Progenitor cell of endocrine pancreas (in vitro differentiated cells): ENCODE measurements at places on chromosomes 2 and 18. TPM values are rescaled to one million over a fixed set of nuclear protein-coding genes. Genes with fewer than 3 reads are reported as not detected.

- DNase-seq, result no peak
- no peaks in the 10 kb centered on the region for H3K27me3 ChIP-seq
- H3K36me3 ChIP-seq, result peaks cover 7% of the 10 kb centered on the region
- no peak overlapping the region for H3K27ac ChIP-seq
- H3K4me3 ChIP-seq, result no peak overlapping the region
Observed at GRCh38 chr18:36733150-36733549, 95.7 kb downstream of the TPGS2 start.

DNA sequence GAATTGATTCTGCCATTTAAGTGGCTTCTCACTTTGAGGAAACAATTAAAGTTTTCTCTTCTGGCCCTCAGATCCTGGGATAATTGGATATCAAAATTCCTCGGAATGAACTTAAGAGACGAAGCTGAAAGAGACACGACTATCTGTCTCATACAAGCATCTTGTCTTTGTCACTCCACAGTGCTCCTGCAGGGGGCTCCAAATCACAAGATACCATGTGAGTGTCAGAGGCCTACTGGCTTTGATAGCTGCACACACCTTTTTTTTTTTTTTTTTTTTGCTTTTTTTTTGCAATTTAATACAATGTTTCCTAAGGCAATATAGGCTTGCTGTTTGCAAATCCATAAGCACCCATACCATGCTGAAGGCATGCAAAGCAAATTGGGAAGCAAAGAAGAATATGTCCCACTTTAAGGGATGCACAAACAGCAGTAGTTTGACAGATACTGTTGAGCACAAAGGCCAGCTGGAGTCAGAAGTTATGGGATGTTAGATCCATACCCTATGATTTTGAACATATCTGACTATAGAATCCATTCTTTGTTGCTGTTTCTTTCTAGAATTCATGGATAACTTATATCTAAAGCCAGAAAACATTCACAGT is 109.0 kb upstream of the CBLN2 start:
- H3K4me3 ChIP-seq, result no peak overlapping the region
- H3K27ac ChIP-seq, result no peak overlapping the region
- H3K27me3 ChIP-seq, result peaks cover 57% of the 10 kb centered on the region
- H3K36me3 ChIP-seq, result no peaks in the 10 kb centered on the region
- H3K4me1 ChIP-seq, result no peaks in the 10 kb centered on the region
- peak; percentile 46 for DNase-seq

GRCh38 chr2:175442441-175442840 is 260.9 kb upstream of the ATP5MC3 start:
- H3K4me1 ChIP-seq, result peaks cover 6% of the 10 kb centered on the region
- peaks cover 16% of the 10 kb centered on the region for H3K27me3 ChIP-seq
- no peak overlapping the region for H3K4me3 ChIP-seq
- H3K36me3 ChIP-seq, result no peaks in the 10 kb centered on the region

DNA sequence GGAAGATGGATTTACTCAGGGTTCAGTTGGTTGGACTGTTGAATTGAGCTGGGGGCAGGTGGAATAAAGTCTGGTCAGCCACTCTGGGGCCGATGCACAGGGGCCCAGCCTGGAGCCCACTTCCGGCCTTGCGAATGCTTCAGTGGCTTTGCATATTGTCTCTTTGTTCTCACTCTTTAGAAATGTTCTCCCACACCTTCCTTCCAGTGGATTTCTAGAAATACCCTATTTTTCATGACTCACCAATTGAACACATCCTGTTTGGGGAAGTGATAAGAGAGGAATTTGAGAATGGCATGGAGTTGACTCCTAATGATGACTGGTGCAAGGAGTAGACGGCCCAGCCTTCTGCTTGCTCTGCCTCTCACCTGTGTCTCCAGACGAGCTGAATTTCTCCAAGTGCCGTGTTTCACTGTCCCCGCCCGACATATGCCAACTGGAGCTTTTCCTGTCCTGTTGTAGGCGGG is 28.1 kb downstream of the ASAP2 start:
- DNase-seq, result no peak
- no peaks in the 10 kb centered on the region for H3K27me3 ChIP-seq
- peaks cover 1% of the 10 kb centered on the region for H3K36me3 ChIP-seq
- no peak overlapping the region for H3K4me3 ChIP-seq

DNA sequence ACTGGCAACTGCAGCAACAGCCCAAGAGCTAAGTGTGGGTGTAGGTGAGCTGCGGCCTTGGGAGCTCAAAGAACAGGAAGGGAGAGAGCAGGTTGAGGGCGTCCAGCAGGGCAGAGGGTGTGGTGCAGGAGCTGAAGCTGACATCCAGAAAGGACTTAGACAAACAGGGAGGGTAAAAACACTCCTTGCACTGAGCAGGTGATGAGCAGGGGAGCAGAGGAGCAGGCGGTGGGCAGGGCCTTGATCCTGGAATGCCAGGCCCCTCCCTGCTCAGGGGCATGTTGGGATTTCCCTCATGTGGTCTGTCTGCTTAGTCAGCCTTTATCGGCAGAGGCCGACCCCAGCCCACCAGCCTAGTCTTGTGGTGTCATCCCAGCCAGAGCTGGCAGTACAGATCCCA is 63.6 kb downstream of the VSNL1 start:
- peaks cover 8% of the 10 kb centered on the region for H3K27me3 ChIP-seq
- no peak overlapping the region for H3K27ac ChIP-seq
- no peak for DNase-seq
- no peaks in the 10 kb centered on the region for H3K36me3 ChIP-seq
- no peaks in the 10 kb centered on the region for H3K4me1 ChIP-seq

DNA sequence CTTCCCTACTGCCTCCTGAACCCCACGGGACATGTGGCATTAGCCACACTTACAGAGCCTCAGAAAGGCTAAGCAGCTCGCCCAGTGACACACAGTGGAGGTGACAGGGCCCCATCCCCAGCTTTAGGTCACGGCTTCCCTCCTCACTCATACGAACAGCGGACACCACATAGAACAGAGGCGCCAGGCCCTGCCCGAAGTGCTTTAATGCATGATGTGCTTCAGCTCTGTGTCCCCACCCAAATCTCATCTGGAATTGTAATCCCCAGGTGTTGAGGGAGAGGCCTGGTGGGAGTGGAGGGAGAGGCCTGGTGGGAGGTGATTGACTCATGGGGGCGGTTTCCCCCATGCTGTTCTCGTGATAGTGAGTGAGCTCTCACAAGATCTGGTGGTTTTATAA is 135.3 kb downstream of the PTGR3 start:
- no peaks in the 10 kb centered on the region for H3K36me3 ChIP-seq
- H3K27ac ChIP-seq, result no peak overlapping the region
- no peak overlapping the region for H3K4me3 ChIP-seq
- H3K4me1 ChIP-seq, result peaks cover 15% of the 10 kb centered on the region
- DNase-seq, result no peak

DNA sequence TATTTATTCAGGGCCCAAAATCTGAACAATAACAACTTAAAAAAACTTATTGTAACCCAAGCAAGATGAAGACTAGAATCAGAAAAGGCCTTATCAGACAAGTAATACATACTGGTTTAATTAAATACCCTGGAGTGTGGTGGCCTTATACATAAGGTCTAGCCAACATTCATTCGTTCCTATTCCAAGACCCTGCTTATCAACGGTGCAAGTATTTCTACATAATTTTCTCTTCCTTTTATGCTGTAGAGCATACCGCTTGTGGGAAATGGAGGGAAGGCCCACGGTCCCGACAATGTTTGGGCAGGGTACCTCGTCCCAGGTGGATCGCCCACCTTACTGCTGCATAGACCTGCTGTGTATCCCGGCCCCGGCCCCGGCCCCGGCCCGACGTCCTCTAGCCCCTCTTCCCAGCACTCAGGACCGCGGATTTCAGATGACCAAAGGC is 708 bp downstream of the ZNF24 start:
- H3K36me3 ChIP-seq, result peaks cover 14% of the 10 kb centered on the region
- H3K27me3 ChIP-seq, result no peaks in the 10 kb centered on the region
- DNase-seq, result no peak
- H3K4me3 ChIP-seq, result peak overlapping the region; percentile 99

ARHGEF4 gene
- 5.6 and 6.5 TPM in 2 replicates for total RNA-seq

PXDN gene
- total RNA-seq, result 242 and 256 TPM in 2 replicates

RABL2A gene
- total RNA-seq, result 56.2 and 61.2 TPM in 2 replicates

SESTD1 gene
- total RNA-seq, result 101 and 108 TPM in 2 replicates

PPP4R1 gene
- total RNA-seq, result 169 and 180 TPM in 2 replicates
